SK-MEL-5 (cell line): ENCODE measurements at places on chromosomes 12 and 14.

DNA sequence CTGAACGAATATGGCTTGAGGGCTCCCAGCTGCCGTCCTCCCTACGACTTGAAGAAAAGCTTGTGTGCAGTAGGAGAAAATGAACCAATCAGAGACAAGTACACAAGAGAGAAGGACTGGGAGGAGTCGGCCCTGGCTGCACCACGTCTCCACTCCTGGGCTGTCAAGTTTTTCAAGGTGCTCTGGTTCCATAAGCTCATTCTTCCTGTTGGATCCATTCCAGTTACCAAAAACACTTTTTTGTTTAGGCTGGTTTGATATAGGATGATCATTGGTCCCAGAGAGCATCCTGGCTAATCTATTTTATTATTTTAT, 2.8 kb upstream of the A2ML1 start:
- no peak for DNase-seq

DNA sequence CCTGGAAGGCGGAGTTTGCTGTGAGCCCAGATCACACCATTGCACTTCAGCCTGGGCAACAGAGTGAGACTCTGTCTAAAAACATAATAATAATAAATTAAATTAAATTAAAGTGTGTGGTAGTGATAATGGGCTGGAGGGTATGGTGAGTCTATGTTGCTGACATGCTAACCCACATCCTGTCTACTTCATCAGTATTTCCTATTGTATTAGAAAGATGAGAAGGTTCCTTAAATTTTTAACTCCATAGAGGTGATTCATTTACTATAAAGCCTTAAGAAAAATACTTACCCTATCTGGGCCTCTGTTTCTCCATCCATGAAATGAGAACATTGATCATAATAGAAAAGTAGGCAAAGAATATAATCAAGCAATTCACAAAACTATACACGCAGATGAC, 280.5 kb downstream of the FBXL14 start:
- no peak for DNase-seq

DNA sequence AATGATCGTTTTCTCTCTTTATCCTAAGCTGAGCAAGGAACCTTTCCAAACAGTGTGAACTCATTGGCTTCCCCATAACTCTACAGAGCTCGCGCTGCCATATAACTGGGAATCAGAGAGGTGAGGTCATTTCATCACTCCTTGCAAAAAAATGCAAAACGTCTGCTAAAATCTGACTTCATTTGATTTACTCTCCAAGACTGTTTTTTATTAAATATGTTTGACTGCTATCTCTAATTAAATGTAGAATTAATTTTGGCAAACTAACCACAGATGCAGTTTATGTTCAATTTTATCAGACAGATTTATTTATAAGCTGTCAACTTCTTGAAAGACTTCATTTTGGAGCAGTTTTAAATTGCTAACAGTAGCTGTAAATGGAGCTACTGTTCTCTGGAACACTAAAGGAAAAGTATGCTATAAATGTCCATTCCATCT, 131.6 kb upstream of the SOX5 start:
- no peak for DNase-seq

DNA sequence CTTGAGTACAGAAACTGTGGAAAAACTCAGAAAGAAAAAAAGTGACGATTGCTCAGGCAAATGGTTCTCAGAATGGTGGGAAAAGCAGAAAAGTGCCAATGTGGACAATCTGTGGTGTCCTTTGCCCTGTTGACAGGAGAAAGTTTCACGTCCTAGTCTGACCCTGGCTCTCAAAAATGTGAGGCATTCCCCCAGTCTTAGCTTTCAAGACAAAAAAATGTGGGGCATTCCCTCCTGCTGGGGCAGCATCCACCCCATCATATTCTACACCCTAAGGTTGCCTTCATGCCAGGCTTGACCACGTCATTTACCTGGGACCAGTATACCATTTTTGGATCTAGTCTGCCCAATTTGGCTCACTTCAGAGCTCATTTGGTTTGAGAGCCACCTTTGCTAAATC, 20.7 kb upstream of the ANAPC7 start:
- no peak for DNase-seq

- no peak for DNase-seq
Measured at GRCh38 chr12:47707905-47708543, 2.2 kb upstream of the RPAP3 start.

DNA sequence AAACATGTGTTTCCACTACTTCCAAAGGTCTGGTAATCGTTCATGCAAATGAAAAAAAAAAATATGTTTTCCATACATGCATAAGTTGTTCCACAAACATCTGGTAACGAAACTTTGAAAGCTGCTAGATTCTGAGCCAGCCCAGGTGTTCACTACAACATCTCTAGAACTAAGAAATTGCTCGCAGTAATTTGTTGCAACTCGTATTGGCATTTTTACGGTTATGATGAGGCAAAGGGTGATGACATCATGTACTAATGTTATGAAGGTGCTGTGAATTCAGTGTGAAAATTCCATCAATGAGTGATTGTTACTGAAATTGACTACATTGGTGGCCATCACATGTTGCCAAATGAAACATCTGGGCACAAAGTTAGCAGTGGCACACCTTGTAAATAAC, 31.9 kb upstream of the CCDC91 start:
- DNase-seq = no peak

- no peak for DNase-seq
Measured at GRCh38 chr12:51496895-51497294, 72.3 kb downstream of the SLC4A8 start.

DNA sequence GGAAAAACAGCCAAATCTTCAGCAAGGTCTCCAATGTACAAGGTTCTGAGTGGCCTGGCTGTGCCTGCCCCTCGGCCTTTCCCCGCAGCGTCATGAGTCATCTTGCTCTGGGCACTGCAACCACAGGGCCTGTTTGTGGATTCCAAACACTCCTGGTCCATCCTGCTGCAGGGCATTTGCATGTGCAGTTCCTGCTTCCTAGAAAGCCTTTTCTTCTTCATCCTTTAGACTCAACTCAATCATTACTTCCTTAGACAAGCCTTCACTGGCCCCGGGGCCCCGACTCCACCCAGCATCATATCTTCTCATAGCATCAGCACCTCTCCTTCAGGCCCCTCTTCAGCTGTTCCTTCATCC, 101.8 kb upstream of the EGLN3 start:
- no peak for DNase-seq

DNA sequence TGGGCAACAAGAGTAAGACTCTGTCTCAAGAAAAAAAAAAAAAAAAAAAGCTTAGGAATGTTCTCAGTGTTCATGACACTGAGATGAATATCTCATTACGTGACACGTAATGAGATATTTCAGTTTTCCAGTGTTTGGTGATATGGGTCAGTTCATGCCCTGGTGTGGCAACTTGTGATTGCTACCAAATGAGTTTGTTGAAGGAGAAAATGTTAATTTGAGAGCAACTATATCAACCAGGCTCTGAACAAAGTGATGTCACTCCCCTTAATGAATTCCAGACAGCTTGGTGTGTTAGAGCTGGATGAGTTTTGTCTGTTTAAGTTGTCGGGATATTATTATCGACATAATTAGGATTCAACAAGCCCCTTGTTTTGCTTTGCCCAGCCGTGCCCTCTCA, 211.7 kb downstream of the DPF3 start:
- no peak for DNase-seq
